ENCODE measurements at places on chromosomes 12 and 14.

GRCh38 chr12:80472911-80473500, 29.0 kb downstream of the PTPRQ start:
- no peak for DNase-seq

DNA sequence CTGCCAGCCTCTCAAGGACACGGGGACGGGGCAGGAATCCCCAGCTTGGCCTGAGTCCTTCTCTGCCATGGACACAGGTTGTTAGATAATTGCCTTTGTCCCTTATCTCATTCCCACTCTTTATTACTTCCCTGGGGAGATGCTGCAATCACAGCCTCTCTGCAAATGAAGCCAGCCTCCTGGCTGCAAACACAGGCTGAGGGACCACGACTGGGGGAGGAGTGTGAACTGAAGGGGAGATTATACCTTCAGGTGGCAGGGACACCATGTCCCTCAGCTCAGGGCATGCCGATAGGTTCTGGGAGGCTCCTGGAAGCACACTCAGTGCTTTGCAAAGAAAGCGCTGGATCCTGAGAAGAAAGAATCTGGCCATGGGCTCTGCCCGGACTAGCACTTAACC, 16.1 kb upstream of the CHGA start:
- DNase-seq, result no peak

GRCh38 chr12:13250416-13250815, 53.9 kb downstream of the EMP1 start:
- no peak for DNase-seq

DNA sequence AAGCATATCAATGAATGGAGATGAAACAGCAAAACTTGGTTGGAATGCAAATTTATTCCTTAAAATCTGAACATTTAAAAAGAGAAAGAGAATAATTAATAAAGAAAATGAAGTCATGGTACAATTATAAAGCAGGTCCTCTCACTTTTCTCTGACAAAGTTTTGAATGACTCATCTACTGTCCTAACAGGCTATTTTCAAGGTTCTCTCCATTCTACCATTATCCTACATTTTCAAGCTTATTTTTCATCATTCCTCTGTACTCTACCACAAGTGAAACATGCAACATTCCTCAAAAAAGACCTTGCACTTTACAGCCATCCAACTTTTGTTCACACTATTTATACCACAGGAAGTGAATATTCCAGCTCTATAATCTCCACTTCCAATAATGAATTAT, 36.9 kb upstream of the AP4S1 start:
- no peak for DNase-seq

GRCh38 chr12:32146074-32146873, 39.6 kb downstream of the BICD1 start:
- DNase-seq, result no peak

Data from stimulated activated CD4-positive, alpha-beta T cell treated with anti-CD3 and anti-CD28 coated beads, Interleukin-1b, Interleukin-23, amount 100 ng/mL, for 48 hours (primary cell).